Stimulated activated naive B cell treated with anti-CD40 and anti-IgM and Interleukin-4, amounts not matched to agents 10 μg/mL and 1 μg/mL and 100 μg/mL, for 72 hours (primary cell): ENCODE measurements at places on chromosomes 7 and 10.

- DNase-seq = no peak
Measured at GRCh38 chr10:124346831-124347230, 71.9 kb downstream of the OAT start.

GRCh38 chr7:134613623-134614347 lies 32.9 kb upstream of the BPGM start:
- DNase-seq = no peak

GRCh38 chr10:119497243-119497642 lies 45.3 kb downstream of the RGS10 start:
- no peak for DNase-seq

DNA sequence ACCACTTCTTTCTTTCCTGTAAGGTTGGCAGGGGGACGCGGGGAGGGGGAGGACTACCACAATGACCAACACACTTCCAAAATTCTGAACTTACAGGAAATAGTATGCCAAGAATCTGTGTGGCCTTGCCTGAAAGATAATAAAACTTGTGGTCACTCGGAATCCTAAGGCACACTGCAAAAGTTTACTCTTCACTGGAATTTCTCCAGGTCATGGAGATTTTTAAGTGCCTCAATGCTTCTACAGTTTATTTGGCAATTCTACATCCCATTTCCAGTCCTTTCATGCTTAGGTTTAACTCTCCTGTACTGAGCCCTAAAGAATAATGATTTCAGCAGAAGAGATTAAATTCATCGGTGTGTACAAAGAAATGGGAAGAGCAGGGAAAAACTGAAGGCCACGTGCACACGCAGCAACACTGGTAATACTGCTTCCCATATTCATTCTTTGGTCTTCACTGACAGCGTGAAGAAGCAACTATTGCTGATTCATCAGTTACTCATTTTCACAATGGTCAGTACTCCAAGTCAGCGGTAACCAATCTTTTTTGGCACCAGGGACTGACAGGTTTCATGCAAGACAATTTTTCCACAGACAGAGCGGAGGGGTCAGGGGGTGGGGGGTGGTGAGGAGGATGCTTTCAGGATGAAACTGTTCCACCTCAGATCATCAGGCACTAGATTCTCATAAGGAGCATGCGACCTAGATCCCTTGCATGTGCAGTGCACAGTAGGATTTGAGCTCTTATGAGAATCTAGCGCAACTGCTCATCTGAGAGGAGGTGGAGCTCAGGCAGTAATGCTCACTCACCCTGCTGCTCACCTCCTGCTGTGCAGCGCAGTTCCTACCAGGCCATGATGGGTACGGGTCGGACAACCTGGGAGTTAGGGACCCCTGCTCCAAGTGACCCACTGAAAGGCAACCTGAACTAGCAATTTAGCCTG lies 9.8 kb downstream of the LARP4B start:
- no peak for DNase-seq

GRCh38 chr7:132394283-132395198 lies 181.7 kb downstream of the PLXNA4 start:
- DNase-seq = no peak

DNA sequence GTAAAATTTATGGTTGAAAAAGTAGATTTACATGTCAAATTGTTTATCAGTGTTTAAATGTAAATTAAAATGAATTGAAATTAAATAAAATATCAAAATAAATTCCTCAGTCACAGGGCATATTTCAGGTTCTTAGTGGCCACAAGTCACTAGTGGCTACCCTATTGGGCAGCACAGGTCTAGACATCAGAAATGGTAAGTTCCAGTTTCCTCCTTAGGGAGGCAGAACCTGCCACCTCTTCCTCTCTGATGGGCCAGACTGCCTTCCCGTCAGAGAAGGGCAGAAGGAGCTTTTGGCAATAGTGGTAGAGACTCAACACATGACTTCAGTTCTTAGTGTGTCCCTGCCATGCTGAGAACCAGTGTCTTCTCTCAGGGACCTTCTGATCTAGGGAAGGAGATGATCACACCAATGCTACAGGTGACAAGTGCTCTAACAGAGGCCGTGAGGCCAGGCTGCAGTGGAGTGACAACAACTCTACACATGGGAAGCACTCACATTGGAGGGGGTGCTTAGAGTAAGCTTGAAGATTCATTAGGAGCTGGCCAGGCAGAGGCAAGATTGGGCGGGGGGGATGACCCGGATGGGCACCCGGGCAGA lies 14.4 kb upstream of the PCBD1 start:
- DNase-seq = no peak

- no peak for DNase-seq
Measured at GRCh38 chr10:131635564-131636015, 265.2 kb upstream of the PPP2R2D start.

- no peak for DNase-seq
Measured at GRCh38 chr10:124296121-124296812, 122.5 kb downstream of the OAT start.

- no peak for DNase-seq
Measured at GRCh38 chr7:5276611-5277010, 6.1 kb upstream of the SLC29A4 start.

DNA sequence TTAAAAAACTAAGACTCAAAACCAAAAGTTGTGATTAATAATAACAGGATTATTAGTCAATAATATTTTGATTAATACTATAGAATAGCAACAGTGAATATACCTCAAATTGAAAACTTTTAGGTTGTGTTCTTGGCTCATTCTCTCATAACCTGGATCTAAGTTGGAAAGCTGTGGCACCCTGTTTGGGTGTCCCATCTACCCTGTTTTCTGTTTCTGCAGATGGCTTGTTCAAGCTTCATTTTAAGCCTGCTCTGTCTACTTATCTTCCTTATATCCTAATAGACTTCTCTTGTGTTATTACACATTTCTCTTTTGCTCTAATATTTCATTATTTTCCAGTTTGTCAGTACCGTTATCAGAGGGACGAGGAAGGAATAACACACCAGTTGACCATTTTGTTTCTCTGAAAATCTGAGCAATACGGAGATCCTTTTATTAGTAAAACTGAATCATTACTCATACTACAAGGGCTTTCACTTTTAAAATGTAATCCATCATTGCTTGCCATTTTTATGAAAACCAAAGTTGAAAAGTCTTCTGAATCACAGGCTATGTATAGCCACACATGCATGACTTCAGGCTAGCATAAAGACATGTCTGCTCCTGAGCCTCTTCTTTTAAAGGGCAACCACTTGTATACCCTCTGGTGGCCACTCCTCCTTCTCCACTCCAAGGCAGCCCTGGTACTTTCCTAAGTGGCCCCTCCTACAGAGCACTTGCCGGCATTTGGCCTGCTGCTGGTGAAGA lies 22.3 kb downstream of the COX15 start:
- no peak for DNase-seq

DNA sequence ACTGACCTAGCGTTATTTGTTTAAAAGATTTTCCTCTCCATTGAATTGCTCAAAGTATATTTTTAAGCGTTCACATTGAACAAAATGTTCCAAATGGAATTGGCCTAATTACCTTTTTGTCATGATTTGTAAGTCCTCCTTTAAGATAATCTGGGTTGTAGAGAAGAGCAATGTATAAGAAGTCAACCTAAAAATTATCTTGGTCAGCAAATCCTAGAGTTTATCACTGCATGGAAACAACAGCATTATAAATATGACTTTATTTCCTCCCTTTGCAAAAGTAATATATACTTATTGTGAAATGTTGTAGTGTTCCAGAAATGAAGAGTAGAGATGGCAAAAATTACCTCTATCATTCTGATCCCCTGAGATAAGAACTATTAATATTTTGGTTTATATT lies 59.2 kb downstream of the TAX1BP1 start:
- no peak for DNase-seq

DNA sequence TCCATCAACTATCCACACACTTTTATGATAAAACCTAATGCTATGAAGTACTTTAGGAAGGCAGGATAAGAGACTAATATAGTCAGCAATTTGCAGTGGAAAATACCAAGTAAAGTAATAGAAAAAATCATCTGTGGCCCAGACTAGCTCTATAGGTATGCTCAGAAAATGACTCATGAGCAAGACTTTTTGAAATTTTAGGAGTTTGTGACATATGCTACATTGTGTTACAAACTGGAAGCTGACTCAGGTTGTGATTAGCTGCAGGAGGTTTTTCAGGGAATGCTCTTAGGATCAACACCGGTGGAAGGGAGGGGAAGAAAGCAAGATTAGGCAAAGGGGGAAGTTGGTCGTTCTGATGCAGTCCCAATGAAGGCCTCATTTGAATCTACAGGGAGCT lies 56.1 kb downstream of the FEZF1 start:
- DNase-seq = no peak

DNA sequence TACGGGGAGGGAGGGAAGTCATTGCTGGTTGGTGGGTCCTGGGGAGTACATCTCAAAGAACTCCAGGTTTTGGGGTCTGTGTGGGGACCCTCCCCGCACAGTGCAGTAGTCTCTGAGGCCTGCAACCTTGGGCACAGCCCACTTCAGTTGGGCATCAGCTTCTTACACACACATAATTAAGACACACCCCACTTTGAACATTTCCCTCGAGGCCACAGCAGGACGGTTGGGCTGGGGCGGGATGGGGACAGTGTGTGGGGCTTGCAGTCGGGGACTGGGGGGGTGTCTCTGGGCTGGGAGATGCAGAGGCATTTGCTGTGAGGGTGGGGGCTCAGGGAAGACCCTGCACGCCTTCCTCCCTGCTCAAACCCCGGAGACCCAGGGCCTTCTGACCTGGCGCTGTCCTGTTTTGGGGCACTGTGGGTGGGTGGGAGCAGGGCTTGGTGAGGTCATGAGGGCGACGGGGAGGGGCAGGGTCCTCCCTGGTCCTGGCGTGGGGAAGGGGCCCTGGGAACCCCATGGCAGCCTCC lies 1.3 kb downstream of the LFNG start:
- DNase-seq = no peak

- no peak for DNase-seq
Measured at GRCh38 chr10:100654782-100655325, 90.5 kb upstream of the PAX2 start.

DNA sequence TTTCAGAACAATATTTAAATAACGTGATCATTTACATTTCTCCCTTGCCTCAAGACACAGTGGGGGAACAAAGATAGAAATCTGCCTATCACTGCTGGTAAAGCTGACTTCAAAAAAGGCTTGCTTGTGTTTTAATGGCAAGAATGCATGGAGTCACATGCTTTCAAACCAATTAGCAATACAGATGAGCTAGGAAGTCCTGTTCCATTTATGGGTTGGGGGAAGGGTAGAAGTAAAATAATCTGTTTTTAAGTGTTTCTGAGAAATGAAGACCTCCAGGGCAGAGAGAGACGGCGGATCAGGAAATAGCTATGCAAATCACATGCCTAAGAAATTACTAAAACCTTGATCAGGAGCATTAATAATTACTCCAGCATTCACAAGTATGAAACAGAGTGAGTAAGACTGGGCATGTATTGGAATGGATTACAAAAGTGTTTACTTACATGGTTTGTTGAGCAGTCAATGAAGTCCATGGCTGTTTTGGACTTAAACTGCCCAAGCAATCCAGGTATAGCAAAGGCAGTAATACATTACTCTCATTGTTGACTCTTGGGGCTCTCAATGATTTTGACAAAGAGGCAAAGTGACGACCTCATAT lies 142.0 kb downstream of the ARID5B start:
- no peak for DNase-seq

DNA sequence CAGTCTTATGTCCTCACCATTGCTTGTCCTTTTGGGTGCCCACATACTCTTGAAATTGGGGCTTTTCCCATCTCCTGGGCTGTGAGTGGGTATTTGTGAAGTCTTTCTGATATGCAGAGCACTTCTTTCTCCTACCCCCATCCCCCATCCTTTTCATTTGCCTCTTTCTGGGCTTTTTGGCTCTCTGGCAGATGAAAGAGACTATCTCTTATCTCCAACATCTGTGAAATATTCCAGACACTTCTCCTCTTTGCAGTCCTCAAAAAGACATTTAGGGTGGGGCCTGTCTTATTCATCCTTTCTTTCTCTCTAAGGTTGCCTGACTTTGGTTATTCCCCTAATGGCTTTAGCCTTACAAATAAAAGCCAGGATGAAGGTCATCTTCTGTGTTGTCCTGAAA lies 462.2 kb upstream of the MKI67 start:
- DNase-seq = no peak

- DNase-seq = no peak
Measured at GRCh38 chr10:12121673-12122072, 7.8 kb upstream of the SEC61A2 start.

- DNase-seq = no peak
Measured at GRCh38 chr7:25066253-25066652, 58.8 kb downstream of the CYCS start.

DNA sequence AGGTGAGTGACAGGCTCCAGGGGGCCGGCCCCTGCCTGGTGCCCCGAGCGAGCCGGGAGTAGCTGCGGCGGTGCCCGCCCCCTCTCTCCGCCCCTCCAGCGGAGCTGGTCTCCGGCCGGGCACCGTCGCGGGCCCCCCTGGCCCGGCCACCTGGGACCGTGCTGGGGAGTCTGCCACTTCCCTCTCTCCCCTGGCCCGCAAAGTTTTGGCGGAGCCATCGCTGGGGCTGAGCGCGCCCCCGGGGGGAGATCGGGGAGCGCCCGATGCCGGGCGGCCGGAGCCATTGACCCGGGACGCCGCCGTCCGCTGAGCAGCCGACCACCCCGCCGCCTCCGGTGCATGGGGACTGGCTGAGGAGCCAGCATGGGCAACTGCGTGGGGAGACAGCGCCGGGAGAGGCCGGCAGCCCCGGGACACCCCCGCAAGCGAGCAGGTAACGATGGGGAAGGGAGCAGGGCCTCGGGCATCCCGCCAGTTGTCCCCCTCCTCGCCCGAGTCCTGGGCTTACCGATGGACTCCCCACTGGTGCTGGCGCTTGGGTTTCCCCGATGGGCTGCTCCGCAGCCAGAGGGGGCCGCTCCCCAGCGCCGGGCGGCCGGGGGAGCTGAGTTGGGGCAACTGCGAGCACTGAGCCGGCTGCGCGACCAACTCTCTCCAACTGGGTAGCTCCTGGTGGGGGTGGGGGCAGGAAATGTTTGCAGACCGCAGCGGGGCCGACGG lies at the start of gene UBTD1:
TSS of gene UBTD1 (plus strand) at position 84 of the 720 bp plus-strand sequence. CDS start at position 364, 280 bp downstream.
- no peak for DNase-seq

DNA sequence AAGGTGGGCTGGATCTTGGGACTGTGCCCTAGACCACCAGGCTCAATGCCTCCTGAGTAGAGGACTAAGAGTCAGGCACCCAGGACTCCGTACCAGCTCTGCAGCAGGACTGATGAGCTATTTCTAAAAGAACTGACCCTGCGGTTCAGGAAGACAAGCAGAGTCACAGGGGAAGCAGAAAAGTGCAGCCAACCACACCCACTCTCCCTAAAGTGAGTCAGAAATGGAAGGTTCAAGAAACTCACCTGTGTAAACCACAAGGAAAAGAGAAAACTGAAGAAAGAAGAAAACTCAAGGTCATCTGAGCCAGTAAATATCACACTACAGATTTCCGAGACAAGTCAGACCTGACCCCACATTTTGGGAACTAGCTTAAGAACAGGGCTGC lies 2.5 kb downstream of the PARP12 start:
- DNase-seq = no peak
